ENCODE measurements at places on chromosomes 2 and 18.

GRCh38 chr2:145931781-145932395 lies 1412.0 kb upstream of the ZEB2 start:
- no peak for DNase-seq

GRCh38 chr2:170218456-170218855 lies 40.5 kb downstream of the MYO3B start:
- no peak for DNase-seq

- no peak for DNase-seq
Observed at GRCh38 chr2:216653931-216654365, 20.7 kb downstream of the IGFBP2 start.

GRCh38 chr18:40926679-40927078 lies 1028.4 kb upstream of the PIK3C3 start:
- DNase-seq = no peak

DNA sequence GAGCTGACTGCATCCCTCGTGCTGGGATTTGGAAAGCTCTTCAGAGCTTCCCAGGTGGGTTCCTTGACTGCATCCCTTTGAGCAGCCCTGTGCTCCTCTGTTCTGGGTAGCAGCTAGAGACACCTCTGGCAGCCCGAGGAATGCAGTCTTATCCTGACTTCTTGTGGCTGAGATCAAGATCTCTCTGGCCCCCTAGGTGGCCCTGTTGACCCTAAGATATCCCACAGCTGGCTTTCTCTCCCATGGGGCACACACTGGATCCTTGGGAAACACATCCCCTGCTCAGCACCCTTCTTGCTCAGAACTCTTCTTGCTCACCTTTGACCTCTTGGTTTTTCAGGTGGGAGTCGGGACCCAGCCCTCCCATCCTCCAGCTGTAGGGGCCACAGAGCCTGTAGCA lies 237.2 kb downstream of the TSN start:
- DNase-seq = no peak

DNA sequence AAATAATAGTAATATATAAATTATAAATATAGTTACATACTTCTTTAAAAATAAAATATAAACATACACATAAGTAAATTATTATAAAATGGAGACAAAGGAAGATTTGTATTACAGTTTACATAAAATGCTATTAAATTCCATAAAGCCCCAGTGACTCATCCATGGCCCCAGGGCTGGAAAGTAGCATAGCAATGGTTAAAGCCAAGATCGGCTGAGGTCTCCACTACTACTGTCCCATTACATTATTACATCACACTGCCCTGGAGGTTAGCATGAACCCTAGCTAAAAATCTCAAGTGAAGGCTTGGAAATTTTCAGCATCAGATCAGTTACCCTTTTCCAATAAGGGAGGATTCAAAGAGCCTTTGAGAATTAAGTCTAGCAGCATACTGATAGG lies 936.2 kb downstream of the DSC3 start:
- no peak for DNase-seq

GRCh38 chr2:126943612-126944348 lies 45.1 kb downstream of the TEX51 start:
- DNase-seq = no peak

- DNase-seq = no peak
Observed at GRCh38 chr2:83695037-83695436, 764.0 kb downstream of the SUCLG1 start.
